ENCODE measurements at places on chromosomes 16 and 17.

GRCh38 chr16:11727796-11728543, 14.7 kb downstream of the TXNDC11 start:
- no peaks in the 10 kb centered on the region for H3K27me3 ChIP-seq
- H3K4me3 ChIP-seq = no peak overlapping the region
- peaks cover 80% of the 10 kb centered on the region for H3K36me3 ChIP-seq
- peaks cover 48% of the 10 kb centered on the region for H3K4me1 ChIP-seq
- peak overlapping the region; percentile 60 for H3K27ac ChIP-seq

GRCh38 chr16:87392821-87393679, 914 bp downstream of the MAP1LC3B start:
- peak overlapping the region; percentile 90 for H3K4me3 ChIP-seq
- no peaks in the 10 kb centered on the region for H3K27me3 ChIP-seq
- H3K27ac ChIP-seq = peak overlapping the region; percentile 85
- peak; percentile 58 for DNase-seq
- peaks cover 53% of the 10 kb centered on the region for H3K4me1 ChIP-seq

DNA sequence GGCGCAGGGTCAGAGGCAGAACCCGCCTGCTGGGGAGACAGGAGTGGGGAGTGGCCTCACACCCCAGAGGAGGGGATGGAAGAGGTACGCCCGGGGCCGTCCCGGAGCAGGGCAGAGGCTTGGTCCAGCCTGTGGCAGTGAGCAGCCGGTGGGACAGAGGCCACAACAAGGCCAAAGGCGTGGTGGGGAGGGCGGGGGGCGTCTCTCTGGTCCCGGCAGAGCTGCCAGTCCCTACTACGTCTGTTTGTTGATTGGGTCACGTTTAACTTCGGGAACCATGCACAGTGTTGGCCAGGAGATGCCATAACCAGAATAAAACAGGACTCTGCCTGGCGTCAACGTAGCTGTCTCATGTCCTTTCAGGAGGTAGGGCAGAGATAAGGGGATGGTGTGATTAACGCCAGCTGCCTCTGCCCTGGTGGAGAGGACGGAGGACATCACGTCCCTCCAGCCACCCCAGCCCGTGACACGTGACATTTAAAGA, 192.8 kb downstream of the BANP start:
- DNase-seq = no peak
- no peaks in the 10 kb centered on the region for H3K4me1 ChIP-seq

GRCh38 chr16:80992676-80993293, 13.9 kb downstream of the CMC2 start:
- H3K4me1 ChIP-seq = peaks cover 48% of the 10 kb centered on the region
- H3K27me3 ChIP-seq = no peaks in the 10 kb centered on the region
- DNase-seq = no peak

DNA sequence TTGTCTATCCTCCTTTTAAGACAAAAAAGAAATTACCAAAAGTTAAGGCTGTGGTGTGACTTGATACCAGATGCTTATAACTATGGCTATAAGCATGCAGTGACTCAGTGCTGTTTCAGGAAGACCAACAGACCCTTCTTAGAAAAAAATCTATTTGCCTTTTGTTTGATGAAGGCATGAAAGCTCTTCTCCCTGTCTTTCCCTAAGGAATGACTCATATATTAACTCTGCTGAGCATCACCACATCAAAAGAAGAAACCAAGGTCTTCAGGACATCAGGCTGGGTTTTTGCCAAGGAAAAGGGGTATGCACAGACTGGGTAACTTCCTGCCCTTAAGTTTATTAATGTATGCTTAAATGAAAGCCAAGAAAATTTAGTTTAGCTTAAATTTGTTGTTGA, 47.1 kb downstream of the VMP1 start:
- H3K27ac ChIP-seq = peak overlapping the region; percentile 81
- H3K27me3 ChIP-seq = no peaks in the 10 kb centered on the region
- H3K4me3 ChIP-seq = peak overlapping the region; percentile 35

DNA sequence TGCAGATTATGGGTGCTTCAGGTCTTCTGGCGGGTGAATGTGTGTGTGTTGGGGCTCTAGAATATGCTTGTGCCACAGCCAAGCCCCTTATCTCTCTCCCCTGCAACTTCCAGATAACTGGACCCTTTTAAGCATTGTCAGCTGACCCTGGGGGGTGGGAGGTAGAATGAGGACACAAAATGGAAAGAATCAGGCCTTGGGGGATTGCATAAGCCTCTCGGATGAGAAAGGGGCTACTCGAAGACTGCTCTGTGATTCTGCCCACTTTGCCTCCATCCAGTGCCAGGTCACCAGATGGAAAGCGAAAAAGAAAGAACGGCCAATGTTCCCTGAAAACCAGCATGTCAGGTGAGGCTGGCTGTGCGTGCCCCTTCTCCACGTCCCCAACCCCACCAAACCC, 13.8 kb downstream of the THRA start:
- H3K27ac ChIP-seq = no peak overlapping the region
- H3K4me1 ChIP-seq = peaks cover 12% of the 10 kb centered on the region
- no peaks in the 10 kb centered on the region for H3K36me3 ChIP-seq
- no peak overlapping the region for H3K4me3 ChIP-seq
- no peak for DNase-seq

DNA sequence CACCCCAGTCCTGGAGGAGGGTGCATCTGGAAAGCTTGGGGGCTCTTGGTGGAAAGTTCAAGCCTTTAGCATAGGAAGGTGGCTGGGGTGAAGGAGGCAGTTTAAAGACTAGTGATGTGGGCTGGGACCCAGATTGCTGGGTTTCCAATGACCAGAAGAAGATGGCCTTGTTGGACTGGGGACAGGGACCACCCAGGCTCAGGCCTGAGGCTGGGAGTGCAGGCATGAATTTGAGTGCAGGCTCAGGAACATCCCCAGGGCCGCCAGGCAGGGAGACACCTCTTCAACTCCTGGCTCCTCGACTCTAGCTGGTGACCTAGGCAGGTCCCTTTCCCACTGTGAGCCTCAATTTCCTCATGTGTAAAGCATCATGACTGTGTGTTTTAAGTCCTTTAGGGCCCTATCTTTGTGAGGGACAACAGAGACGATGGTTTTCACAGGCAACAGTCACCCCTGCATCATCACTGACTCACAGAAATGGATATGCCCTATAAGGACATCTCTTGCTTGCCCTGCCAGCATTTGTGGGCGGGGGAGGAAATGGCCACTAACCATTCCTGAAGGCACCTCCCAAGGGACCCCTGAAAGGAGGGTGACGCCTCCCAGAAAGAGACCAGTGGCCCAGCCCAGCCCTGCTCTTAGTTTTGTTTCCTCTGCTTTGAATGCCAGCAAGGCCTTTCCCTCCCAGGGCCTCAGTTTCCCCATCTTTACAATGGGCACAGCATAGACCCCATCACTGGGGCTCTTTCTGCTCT, 11.1 kb downstream of the NLRC5 start:
- no peaks in the 10 kb centered on the region for H3K27me3 ChIP-seq
- peak; percentile 65 for DNase-seq
- H3K36me3 ChIP-seq = peaks cover 79% of the 10 kb centered on the region
- peak overlapping the region; percentile 90 for H3K27ac ChIP-seq

DNA sequence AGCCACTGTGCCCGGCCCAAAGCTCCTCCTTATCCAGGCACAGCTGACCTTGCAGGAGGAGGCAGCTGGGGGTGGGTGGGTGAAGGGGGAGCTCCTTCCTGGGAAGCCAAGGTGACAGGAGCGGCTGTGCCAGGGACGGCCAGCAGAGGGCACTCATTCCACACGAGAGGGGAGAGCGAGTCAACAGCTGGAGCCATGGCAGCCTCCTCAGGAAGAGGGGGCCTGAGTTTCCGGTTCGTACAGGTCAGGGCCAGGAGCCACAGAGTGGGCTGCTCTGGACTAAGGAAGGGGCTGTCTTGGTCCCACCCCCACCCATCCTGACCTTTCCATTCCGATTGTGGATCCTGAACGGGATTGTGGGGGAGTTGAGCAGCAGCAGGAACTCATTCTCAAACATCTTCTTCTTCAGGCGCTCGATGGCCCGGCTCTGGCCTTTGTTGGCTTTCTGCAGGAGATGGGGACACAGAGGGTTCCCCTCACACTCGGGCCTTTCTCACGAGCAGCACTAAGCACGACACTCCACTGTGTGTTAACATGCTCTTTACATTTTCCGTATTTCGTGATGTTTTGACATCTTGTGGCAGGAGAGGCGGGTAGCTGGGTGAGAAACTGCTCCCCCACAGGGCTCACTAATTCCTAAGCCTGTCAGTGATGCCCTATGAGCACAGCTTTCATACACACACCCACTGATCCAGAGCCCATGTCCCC, 61.6 kb downstream of the TIMM22 start:
- peaks cover 14% of the 10 kb centered on the region for H3K4me1 ChIP-seq
- H3K27ac ChIP-seq = no peak overlapping the region
- DNase-seq = peak; percentile 74
- H3K4me3 ChIP-seq = no peak overlapping the region
- no peaks in the 10 kb centered on the region for H3K27me3 ChIP-seq

GRCh38 chr17:77441940-77442339, 301.2 kb downstream of the SEC14L1 start:
- H3K4me3 ChIP-seq = peak overlapping the region; percentile 65

DNA sequence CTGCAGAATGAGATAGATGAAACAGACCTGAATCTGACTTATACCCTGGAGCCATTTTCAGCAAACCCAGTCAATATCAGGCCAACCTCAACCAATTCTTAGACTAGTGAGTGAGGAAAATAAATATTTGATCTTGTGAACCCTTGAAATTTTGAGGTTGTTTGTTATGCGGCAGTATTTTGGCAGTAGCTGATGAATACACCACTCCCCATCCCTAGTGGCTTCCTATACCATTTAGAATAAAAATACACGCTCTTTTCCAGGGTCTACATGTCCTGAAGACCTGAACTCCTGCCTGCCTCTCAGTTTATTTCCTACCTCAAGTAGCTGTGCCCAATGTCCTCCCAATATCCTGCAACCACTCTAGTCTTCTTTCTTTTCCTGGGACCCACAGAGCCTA, 647.3 kb downstream of the WWOX start:
- no peak for DNase-seq
- H3K4me3 ChIP-seq = no peak overlapping the region
- peaks cover 52% of the 10 kb centered on the region for H3K4me1 ChIP-seq

DNA sequence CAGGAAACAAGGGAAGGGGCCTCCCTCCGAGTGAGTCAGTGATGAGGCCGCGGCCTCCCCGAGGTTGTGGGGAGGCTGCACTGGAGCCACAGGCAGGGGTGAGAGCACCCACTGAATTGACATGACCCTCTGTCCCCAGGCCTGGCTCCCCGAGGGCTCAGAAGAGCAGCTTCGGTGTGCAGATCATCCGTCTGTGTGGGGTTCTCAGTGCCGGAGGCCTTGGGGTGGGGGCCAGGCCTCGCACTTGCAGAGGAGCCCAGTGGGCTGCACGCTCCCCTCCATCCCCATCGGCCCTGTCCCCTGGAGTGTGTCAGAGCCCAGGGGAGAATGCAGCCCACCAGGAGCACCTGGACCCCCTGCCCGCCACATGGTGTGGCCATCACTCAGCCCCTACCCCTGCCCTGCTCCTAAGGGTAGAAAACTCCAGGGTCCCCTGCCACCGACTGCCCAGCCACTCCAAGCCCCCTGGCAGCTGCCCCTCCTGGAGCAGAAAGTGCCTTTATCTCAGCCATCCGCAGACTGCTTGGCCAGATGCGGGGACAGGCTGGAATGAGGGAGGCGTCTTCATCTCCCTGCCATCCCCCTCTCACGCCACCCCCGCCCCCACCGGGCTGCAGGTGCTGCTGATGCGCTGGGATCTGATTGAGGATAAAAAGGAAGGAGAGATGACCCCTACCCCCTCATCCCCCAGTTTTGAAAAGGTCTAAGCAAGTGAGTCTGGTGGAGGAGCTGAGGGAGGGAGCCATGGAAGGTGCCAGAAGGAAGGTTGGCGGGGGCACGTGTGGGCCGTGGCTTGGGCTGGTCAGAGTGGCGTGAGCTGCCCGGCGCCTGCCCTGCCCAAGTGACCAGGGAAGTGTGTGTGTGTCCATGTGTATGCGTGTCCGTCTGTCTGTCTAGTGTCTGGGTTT, 358.3 kb downstream of the SEC14L1 start:
- peaks cover 46% of the 10 kb centered on the region for H3K36me3 ChIP-seq
- no peaks in the 10 kb centered on the region for H3K27me3 ChIP-seq
- H3K4me3 ChIP-seq = no peak overlapping the region
- H3K4me1 ChIP-seq = peaks cover 13% of the 10 kb centered on the region
- DNase-seq = no peak

DNA sequence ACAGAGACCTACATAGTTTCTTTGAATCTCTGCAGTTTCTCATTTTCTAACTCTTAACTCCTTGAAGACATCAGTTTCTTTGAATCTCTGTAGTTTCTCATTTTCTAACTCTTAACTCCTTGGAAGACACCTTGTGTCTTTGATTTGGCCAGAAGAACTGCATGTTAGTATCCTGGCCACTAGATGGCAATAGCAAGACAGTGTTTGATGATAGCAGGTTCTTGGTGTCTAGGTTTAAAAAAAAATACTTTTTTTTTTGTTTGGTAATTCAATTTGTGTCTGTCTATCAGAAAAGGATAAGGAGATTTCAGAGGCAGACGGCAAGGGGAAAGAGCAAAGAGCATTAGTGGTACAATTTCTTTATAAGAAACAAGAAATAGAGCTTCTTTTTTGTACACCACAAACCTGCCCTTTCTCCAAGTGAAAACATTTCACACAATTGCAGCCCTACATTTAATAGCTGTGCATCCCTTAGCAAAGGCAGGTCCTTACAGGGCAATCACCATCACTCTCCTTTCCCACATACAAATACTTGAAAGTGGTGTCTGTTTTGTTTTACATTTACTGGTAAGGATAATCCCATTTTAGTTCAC, 1324.9 kb upstream of the CDH8 start:
- no peaks in the 10 kb centered on the region for H3K27me3 ChIP-seq
- H3K4me1 ChIP-seq = no peaks in the 10 kb centered on the region
- H3K27ac ChIP-seq = no peak overlapping the region
- no peaks in the 10 kb centered on the region for H3K36me3 ChIP-seq

DNA sequence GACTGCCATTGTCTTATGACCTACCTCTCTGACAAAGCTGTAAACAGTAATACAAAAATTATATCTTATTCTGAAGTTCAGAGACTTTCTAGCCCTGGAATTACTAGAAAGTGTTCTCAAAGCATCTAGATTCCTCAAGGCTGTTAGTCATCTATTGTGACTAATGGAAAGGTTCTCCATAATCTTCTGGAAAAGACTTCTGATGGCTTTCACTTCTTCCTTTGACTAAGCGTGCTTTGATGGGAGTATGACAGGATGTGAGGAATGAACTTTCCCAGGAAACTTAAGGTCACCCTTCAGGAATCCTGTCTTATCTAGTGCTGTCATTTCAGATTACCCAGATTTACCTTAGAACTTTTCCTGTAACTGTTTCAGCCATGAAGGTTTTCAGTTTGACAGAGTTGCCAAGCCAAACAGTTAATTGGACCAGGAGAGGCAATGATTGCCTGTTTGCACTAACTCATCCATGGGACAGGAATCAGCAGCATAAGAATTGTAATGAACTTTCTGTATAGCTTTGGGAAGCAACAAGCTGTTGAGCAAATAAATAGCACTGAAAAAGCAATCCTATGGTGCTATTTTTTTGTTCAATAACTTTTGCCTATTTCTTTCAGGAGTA, 43.5 kb downstream of the AP2B1 start:
- no peaks in the 10 kb centered on the region for H3K27me3 ChIP-seq
- no peak overlapping the region for H3K27ac ChIP-seq
- no peak for DNase-seq
- no peaks in the 10 kb centered on the region for H3K4me1 ChIP-seq

GRCh38 chr17:72631568-72631948, 460.9 kb downstream of the SLC39A11 start:
- DNase-seq = no peak
- H3K27ac ChIP-seq = no peak overlapping the region
- H3K4me3 ChIP-seq = no peak overlapping the region
- H3K27me3 ChIP-seq = peaks cover 19% of the 10 kb centered on the region
- peaks cover 24% of the 10 kb centered on the region for H3K4me1 ChIP-seq
